SK-N-SH (cell line): ENCODE measurements at places on chromosomes 7 and 10.
A peak's percentile ranks its signal among the peaks of the same experiment; 100 is the strongest.

GRCh38 chr10:47264797-47265281 lies 35.2 kb upstream of the GDF10 start:
- no peak for DNase-seq

GRCh38 chr10:84241185-84241790 lies at the start of gene LRIT1:
LRIT1 (minus strand) TSS chr10:84241546; CDS start chr10:84241439, 107 bp downstream.
- DNase-seq, result no peak

GRCh38 chr10:129642427-129642826 lies 175.4 kb downstream of the MGMT start:
- no peak for DNase-seq

DNA sequence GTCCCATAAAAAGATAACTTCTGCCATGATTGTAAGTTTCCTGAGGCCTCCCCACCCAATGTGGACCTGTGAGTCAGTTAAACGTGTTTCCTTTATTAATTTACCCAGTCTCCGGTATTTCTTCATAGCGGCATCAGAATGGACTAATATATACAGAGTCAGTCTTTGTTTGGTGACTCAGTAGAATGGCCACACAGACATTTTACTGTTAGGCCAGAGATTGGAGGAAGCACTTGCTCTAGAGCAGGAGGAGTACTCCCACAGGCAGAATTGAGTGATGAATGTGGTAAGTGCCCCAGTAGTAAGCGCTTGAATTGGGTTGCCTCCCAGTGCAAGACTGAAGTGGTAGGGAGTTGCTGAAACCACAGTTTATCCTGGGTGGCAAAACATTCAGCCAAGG lies 149.5 kb upstream of the SMIM30 start:
- no peak for DNase-seq

DNA sequence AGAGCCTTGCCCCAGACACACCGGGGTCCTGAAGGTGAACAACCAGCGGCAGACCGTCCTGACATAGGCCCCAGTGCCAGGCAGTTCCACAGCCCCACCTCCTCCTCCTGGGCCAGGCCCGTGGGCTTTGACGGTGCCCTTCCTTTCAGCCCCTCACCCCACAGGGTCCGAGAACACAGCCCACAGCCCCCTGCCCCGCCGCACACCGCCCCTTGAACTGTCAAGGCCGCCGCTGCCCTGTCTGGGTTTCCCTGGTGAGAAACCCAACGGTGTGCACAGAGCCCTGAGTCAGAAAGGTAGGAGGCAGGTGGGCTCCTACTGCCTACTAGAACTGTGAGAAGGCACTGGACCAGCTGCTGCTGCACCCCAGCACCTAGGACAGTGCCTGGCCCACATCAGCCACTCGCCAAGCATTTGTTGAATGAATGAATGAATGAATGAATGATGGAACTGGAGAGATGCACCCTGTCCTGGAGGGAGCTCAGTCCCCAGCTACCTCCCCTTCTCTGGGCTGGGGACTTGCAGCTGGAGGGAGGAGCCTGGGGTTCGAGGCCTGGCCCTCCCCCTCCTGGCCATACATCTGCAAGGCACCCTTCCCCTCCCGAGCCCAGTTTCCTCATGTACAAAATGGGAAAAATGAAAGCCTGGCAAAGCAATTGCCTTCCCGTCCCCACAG lies 117.9 kb downstream of the SLIT1 start:
- peak; percentile 76 for DNase-seq
